Psoas muscle (tissue), 8 donors: ENCODE measurements at places on chromosomes 3 and 15. TPM values are rescaled to one million over a fixed set of nuclear protein-coding genes. Genes with fewer than 3 reads are reported as not detected.

Gene PIERCE2
- 3.7 TPM for total RNA-seq

Gene TP63
- total RNA-seq = 29.6 TPM

Gene MAPKAPK3
- total RNA-seq = 125 TPM

Gene MAP6D1
- total RNA-seq = 7.3 TPM

- no peak for DNase-seq
These were observed 568.7 kb upstream of the BCHE start for GRCh38 chr3:166405896-166406295.

DNA sequence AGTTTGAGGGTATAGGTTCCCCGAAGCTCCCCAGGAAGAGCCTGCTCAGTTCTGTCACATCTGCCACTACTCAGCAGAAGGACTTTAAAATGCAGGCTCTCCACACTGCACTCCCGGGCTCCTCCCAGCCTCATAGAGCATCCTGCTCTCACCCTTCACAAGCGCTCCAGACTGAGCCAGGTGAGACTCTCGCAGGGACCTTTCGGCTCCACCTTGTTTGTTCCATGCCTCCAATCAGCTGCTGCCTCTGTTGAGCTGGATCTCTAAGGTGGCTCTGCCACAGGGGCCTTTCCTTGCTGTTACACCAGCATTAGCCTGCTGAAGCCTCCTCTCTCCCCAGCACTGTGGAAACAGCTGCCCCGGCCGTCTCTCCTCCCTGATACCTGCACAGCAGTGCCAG lies 56.1 kb downstream of the SLCO3A1 start:
- no peak for DNase-seq

- no peak for DNase-seq
These were observed 318.0 kb downstream of the CLSTN2 start for GRCh38 chr3:140252812-140253656.

DNA sequence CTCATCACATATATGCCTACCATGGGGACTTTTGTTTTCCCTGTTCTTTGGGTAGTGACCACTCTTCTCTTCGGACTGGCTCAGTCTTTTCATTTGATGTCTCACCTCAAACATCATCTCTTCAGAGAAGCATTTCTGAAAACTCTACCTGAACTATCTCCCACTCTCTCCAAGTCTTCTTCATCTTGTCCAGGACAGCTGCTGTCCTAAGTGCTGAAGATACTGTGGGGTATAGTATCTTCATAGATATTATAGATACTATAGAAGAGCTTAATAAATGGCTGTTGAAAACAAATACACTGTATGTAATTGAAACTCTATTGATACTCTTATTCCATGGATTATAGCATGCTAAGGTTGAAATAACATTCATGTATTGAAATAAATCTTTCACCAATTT lies 672.3 kb downstream of the CADM2 start:
- no peak for DNase-seq
